ENCODE measurements at places on chromosomes 11 and 22. TPM values are rescaled to one million over a fixed set of nuclear protein-coding genes. Genes with fewer than 3 reads are reported as not detected.

MYBPC3 gene
- under 0.01 TPM for total RNA-seq

- no peaks in the 10 kb centered on the region for H3K36me3 ChIP-seq
- DNase-seq = no peak
- H3K27me3 ChIP-seq = no peaks in the 10 kb centered on the region
Measured at GRCh38 chr11:13318498-13319295, 41.1 kb downstream of the BMAL1 start.

- no peaks in the 10 kb centered on the region for H3K36me3 ChIP-seq
- H3K27me3 ChIP-seq = no peaks in the 10 kb centered on the region
- DNase-seq = no peak
- H3K4me1 ChIP-seq = no peaks in the 10 kb centered on the region
Measured at GRCh38 chr22:46593211-46593681, 26.9 kb upstream of the GRAMD4 start.

DNA sequence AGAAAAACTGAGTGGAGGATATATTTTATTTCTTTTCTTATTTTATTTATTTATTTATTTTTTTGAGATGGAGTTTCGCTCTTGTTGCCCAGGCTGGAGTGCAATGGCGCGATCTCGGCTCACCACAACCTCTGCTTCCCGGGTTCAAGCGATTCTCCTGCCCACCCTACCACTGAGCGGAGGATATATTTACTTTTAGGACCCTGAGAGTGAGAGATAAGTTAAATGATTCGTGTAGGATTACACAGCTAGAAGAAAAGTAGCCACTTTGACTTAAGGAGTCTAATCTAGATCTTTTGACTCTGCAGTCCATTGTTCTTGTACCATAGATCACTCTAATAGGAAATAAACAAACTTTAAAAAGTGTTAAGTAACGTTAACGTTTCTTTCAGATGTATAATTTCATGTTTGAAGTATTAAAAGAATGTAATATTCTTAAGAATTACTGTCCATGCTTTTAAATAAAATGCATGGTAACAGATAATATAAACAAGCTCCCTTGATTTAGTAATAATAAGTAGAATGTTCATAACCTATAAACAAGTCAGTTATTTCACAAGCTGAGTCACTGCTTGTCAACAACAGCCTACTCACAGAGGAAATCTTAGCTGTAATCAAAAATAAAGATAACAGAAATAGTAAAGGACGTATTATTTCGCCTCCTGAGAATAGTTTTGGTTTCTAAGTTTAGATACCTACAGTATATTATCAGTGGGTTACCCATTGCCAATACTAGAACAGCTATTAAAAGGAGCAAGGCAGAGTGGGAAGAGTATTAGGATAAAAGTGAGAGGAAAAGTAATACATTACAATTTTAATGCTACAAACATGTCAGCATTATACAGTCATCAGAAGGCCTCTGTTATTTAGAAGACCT is 18.6 kb downstream of the USP47 start:
- H3K27me3 ChIP-seq = no peaks in the 10 kb centered on the region
- H3K4me1 ChIP-seq = peaks cover 6% of the 10 kb centered on the region
- no peak overlapping the region for H3K27ac ChIP-seq
- no peaks in the 10 kb centered on the region for H3K36me3 ChIP-seq
- DNase-seq = no peak

DNA sequence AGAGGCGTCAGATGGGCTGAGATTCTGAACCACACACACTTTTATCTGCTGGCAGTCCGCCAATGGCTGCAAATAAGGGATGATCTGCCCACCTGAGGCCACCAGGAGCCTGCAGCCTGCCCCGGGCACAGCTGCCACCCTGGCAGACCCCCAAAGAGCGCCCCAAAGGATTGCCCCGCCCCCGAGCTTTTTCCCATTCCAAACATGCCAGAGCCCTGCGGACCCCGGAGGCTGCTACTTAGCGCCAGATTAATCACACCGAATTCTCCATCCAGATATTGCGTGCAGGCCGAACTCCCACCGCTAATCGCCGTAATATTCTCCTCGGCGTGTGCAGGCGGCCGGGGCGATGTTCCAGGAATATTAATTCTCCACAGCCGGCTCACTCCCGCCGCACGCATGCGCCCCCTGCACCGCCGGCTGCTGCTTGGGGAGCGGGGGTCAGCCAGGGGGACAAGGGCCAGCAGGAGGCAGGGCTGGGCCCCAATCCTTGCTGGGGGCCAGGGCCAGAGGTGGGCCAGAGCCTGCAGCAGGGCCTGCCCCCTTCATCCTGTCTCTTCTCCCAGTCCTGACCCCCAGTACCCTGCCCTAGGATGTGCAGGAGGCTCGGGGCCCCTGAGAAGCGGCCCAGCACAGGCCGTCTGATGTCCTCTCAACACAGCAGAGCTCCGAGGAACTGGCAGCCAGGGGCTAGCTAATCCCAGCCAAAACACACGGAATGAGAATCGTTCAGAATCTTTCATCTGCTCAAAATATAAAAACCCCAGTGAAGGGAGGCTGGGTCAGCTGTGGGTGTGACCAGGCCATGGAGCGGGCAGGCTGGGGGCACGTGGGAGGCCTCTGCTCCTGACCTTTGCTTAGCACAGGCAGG is 19.5 kb upstream of the TCF20 start:
- no peaks in the 10 kb centered on the region for H3K4me1 ChIP-seq
- no peaks in the 10 kb centered on the region for H3K27me3 ChIP-seq
- H3K27ac ChIP-seq = no peak overlapping the region
- H3K4me3 ChIP-seq = no peak overlapping the region
- no peaks in the 10 kb centered on the region for H3K36me3 ChIP-seq
- DNase-seq = no peak

- DNase-seq = no peak
- H3K36me3 ChIP-seq = no peaks in the 10 kb centered on the region
- no peaks in the 10 kb centered on the region for H3K4me1 ChIP-seq
- H3K27ac ChIP-seq = no peak overlapping the region
Measured at GRCh38 chr11:109926941-109927340, 166.3 kb upstream of the ZC3H12C start.

Measured in breast epithelium (tissue), 4 donors.